Posterior cingulate gyrus (tissue), 11 donors: ENCODE measurements at places on chromosomes 5 and 9.

GRCh38 chr5:14109041-14109747 lies 33.9 kb upstream of the TRIO start:
- no peak for DNase-seq

DNA sequence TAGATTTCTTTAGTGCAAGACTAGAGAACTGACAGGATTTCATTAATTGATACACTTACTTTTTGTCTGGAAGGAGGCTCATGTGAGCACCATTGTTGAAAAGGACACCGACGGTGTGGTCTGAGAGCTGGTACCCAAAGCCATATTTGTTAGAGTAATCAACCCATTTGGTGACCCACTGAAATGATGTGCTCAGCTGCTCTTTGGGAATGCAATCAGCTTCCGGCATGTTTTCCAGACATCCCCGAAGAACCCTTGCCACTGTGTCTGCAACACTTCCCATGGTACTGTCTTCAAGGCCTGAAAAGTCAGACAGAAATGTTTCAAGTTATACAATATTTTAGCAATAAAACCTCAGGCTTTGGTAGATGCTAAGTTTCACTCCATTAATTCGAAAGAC lies 4.4 kb downstream of the PLK2 start:
- DNase-seq: no peak

GRCh38 chr5:140251527-140251973 lies 51.4 kb downstream of the PFDN1 start:
- DNase-seq: no peak

GRCh38 chr5:38527475-38527874 lies 29.0 kb downstream of the LIFR start:
- DNase-seq: no peak

DNA sequence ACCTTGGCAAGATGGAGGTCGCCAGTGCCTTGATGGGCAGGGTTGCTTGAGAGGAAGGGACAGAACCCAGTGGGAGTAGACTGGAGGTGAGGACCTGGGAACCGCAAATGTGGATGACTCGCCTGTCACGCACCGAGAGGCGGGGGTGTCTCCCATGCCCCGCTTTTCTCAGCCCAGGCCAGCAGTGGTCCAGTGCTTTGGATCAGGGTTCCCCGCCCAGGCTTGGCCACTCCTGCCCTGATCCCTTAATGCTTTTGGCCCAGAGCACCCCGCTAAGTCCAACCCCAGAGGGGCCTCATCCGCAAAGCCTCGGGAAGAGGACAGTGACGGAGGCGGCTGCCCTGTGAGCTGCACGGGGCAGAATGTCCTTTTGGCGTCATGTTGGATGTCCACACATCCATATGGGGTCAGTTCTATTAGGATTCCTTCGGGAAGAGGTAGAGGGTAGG lies 2.4 kb downstream of the MRPS2 start:
- DNase-seq: no peak

DNA sequence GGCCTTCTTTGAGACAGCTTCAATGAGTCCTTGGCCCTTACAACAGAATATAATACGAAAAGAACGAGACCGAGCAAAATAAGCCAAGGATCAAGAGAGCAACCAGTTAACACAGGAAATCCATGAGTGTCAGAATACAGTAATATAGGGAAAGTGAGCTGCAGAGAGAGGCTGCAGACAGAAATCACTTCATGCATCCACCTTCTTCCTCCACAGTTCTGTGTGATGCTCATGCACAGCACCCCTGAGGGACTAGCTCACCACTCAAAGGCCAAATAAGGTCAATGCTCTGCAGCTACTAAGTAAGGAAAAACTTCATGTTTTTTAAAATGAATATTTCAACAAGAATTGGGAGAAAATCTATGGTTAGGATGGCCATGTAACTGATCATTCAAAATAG lies 257.1 kb downstream of the MCTP1 start:
- DNase-seq: no peak

GRCh38 chr5:32707418-32707997 lies 3.6 kb upstream of the NPR3 start:
- DNase-seq: no peak

DNA sequence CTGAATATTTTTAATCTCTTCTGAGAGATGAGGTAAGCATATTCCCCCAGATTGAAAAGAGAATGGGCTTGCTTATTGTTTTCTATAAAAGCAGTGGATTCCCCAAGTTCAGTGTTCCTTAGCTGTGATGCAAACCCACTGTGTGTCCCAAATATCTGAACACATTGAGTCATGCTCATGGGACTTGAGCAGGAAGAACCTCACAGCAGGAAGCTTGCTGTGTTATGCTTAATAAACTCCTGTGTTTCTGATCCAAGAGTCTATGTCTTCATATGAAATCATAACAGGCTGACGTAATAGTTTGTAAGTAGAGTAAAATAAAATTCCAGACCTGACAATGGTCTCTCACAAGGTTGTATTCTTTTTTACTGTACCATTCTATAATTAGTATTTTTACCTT lies 24.8 kb upstream of the LOX start:
- no peak for DNase-seq

GRCh38 chr5:59637884-59638580 lies 255.5 kb downstream of the PDE4D start:
- no peak for DNase-seq

DNA sequence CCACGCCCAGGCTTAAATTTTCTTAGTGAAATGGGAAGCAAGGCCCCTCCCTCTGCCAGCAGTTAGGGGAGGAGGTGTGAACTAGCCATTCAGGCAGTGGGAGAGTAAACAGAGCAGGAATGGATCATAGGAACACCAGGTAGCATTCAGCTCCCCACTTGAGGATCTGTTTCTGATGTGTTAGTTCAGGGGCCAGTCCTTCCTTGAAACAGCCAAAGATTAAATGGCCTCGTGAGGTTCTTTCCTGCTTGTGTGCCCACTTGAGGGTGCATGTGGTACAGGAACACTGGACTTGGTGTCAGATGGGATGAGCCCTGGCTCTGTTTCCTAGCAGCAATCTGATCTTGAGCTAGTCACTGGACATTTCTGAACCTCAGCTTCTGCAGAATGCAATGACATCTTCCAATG lies 21.2 kb downstream of the FAXDC2 start:
- DNase-seq: no peak

DNA sequence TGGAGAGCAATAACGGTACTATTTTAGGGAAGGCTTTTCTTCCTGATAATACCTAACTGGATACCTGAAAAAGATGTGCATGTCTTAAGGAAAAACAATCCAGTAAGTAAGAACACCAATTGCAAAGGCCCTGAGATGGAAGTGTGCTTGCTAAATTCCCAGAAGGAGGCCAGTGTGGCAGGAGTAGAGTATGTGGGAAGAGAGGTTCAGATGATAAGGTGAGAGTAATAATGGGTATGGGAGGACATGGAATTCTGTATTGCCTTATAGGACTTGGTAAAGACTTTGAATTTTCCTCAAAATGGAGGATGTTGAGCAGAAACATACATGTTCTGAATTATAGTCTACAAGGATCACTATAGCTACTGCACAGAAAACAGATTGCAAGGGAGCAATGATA lies 89.3 kb downstream of the COMMD10 start:
- no peak for DNase-seq

DNA sequence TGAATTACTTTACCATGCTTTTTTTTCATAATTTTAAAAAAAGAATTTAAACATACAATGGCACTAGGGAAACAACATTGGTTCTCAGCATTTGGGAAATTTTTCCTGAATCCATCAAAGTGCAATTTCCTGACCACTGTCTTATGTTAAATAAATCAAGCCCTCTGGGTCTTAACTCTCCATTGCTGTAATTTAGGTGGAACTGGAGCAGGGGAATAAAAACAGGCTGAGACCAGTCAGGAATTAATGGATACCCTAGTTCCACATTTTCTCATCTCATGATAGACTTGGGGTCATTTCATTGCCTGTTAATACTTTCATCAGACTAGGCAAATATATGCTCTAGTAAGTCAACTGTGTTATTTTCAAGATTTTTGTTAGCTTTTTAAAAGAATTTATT lies 103.1 kb downstream of the FBN2 start:
- no peak for DNase-seq

DNA sequence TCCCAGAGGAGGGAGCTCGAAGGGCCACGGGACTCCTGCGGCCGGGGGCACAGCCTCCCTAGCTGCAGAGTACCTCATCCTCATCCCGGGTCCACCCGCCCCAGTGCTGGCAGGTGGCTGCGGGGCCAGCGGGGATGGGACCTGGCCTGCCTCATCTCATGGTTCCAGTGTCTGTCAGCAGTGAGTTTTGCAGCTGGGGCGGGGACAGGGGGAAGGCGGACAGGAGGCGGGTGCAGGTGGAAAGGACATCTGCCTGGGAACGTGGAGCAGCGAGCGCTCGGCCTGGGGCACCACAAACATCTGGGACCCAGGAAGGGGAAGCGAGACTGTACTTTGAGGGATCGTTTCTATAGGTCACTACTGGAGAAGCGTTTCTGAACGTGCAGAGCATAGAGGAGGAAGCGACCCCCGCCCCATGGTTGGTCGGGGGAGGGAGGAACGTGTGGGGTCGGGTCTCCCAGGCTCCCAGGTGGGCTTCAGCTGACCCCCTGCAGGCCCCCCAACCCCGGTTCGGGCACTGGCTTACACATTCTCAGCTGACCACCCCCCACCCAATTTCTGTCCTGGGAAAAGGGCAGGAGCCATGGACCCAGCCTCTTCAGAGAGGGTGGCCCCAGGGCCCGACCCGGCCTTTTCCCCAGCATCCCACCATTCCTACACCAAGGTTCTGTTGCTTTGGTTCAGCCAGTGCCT lies 56.5 kb upstream of the NOTCH1 start:
- DNase-seq: no peak

- no peak for DNase-seq
Observed at GRCh38 chr9:109496218-109496617, 1.9 kb downstream of the PTPN3 start.

DNA sequence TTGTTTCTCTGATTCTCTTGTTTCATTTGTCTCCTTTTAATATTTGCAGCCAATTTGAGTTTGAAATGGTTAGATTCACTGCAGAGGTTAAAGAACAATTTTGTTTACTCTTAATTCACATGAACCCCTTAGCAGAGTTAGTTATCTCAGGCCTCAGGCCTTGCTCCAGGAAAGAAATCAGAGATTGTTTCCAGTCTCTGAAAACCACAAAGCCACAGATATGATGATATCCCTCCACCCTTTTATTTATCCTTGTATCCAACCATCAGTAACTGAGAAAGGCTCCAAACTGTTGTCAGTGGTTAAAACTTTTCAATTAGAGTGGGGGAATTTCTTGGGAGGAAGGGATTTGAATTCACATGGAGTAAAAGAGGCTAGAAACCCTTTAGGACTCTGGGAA lies 406.0 kb upstream of the DMAC1 start:
- no peak for DNase-seq

GRCh38 chr9:129640086-129640870 lies 1.7 kb downstream of the ASB6 start:
- DNase-seq: no peak

- DNase-seq: no peak
Observed at GRCh38 chr5:2588850-2589501, 162.5 kb downstream of the IRX2 start.

GRCh38 chr5:60365001-60365400 lies 335.0 kb downstream of the DEPDC1B start:
- no peak for DNase-seq

DNA sequence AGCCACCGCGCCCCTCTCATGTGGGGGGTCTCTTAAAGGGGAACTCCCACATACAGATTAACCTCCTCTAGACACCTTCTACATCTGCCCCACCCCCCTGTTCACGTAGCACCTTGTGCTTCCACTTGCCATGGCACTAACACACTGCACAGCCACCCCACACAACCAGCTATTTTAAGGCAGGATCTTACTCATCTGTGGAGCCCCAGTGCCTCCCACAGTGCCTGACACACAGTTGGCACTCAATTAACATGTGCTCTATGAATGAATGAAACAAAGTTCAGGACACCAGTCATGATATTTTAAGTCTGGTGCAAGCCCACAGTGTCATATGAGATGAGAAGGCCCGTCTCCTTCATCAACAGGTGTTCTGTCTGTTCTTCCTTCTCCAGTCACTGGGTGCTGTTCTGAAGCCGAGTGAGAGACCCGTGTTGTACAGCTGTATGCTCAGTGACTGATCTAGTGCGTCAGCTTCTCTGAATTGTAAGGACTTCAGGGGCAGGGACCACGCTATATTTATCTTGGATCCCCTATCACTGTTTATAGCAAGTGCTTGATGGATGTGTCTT lies 149.1 kb downstream of the TLE1 start:
- DNase-seq: no peak
